ENCODE measurements at places on chromosomes 1 and 21.

GRCh38 chr1:196650403-196650802 is 1.4 kb upstream of the CFH start:
- DNase-seq: no peak

DNA sequence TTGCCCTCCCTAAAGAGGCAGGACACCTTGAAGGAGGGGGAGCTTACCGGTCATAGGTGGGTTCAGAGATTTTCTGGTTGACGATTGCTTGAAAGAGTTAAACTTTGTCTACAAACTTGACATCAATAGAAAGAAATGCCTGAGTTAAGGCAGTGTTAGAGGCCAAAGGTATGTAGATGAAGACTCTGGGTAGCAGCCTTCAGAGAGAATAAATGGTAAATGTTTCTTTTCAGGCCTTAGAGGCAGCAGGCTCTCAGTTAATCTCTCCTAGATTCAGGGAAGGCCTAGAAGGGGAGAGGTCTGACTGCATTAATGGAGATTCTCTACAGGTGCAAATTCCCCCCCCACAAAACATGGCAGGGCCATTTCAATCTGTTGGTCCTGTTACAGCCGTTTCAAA is 27.7 kb downstream of the MX1 start:
- no peak for DNase-seq

- no peak for DNase-seq
Measured at GRCh38 chr1:203676455-203676854, 49.8 kb downstream of the ATP2B4 start.

DNA sequence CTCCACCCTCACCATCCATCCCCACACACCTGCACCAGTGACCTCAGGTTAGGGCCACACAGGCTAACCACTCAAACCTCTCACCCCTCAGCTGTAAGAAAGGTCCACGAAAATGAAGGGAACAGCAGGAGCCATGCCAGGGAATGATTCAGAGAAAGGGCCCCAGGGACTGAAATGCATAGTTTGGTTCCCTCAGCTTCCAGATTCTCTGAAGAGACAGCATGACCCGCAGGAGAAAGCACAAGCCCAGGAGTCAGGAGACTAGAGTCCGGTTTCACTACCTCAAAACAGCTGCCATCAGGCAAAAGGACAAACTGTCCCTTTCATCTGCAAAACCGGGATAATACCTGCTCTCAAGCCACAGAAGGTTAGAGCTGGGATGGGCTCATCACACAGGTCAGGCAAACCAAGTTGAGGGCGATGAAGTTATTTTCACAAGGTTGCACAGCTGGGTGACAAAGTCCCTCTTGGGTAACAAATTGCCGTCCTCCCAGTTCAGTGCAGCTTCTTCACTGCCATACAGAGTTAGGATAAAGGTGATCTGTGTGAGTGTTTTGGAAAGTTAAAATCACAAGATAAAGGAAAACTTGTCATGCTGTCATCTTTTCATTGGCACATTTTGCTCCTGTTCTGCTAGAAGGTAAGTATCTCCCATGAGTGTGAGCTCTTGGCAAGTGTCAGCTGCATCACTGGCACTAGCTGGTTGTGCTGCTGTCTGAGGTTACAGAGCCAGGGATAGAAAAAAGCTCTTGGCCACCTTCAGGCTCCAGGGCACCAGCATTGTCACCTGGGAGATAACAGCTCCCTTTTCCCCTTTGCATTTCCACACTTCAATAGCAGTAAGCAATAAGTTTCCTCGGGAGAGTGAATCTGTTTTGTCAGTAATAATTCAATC is 120.4 kb downstream of the KCNH1 start:
- DNase-seq: no peak

GRCh38 chr1:33149453-33150190 is 32.2 kb downstream of the TRIM62 start:
- no peak for DNase-seq

DNA sequence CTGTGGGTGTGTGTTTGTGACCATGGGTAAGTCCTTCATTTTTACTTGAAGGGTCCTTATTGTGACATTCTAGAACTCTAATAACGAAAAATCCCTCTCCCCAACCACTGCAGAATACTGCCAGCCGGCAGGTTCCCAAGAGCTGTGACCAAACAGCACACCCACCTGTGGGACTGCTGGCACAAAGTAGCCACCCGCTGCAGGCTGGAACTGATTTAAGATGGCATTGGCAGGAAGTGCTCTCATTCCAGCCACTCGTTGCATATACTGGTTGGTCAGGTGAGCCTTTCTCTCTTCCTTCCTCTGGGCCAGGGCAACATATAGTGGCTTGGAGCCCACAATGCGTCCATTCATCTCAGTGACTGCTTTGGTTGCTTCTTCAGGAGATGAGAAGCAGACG is 11.6 kb downstream of the PABPC4 start:
- no peak for DNase-seq

DNA sequence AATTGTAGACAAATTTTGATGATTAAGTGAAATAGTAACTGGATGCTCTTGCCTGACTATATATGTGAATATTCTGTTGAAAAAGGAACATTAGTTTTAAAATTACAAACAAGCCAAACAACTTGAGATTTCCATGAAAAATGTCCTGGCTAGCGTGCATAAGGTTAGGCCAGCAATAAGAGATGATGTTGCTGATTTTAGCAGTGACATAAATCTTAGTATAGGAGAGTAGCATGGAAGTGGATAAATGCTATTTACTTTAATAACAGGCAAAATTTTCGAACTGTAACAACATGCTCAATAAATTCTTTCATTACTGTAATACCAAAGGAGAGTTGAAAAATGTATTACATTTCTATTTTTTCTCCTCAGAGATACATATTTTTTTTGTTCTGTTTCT is 266.6 kb downstream of the LRRC7 start:
- DNase-seq: no peak

DNA sequence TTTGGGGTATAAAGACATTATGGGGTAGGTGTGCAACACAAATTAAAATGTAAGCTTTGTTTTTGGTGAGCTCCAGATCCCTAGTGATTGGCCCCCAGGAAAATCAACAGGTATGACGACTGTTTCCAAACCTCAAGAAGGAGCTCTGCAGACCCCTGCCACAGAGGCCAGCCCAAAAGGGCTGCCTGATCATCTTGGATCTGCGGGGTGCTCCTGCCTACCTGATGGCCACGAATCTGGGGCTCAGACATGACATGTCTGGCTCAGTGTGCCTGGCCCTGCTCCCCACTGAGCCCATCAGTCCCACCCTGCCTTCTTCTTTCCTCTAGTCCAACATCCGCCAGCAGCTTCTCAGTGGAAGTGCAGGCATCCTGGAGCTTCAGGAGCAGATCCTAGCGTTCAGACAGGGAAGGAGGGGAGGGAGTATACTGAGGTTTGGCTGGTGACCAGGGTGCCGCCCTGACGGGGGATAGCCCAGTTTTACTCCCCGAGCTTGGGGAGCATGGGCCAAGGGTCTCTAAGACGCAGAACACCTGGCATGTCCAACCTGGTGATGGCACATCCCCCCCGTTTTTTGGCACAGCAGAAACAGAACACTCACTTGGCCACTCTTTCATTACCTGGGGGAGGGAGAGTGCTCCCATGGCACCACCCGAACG is 31.8 kb downstream of the ZNF496 start:
- DNase-seq: no peak

DNA sequence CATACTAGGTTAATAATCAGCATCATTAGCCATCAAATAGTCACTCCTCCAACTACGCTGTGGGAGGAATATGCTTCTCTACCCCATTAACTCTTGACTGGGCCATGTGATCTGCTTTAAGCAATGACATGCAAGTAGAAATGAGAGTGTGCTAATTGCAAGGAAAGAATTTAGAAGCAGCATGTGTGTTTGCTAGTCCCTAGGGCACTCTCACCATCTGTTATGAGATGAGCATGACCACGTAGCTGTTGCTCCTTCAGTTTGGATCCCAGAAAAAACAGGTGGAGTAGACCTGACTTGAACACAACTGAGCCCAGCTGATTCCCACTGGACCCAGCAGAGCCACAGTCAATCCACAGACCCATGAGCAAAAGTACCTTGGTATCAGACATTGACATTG is 19.7 kb upstream of the RGS7 start:
- no peak for DNase-seq

- no peak for DNase-seq
Measured at GRCh38 chr1:163399976-163400601, 78.3 kb downstream of the NUF2 start.

DNA sequence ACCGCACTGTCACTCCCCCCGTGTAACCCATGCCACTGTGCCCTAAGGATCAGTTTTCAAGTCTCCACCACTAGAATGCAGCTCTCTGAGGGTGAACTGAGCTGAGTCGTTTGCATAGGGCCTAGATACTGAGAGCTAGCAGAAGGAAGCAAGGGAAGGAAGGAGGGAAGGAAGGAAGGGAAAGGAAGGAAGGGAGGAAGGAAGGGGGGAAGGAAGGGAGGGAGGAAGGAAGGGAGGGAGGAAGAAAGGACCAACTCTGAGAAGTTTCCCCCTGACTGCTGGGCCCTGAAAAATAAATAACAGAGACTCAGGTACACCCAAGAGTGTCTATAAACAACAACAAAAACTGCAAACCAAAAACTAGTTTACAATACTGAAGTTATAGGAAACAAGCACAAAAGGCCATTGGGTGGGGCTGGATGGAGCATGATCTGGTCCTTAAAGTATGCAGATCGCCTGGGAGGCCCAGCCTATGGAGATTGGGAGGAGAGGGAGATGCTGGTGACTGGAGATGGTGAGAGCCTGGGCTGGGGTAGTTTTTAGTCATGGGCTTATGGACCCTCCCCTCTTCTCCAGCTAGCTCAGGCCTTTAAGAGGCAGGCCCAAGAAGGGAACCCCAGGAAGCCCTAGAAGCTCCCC is 1.7 kb upstream of the MRPS15 start:
- DNase-seq: no peak

All from NCI-H1105 (cell line).